ENCODE measurements at places on chromosomes 2 and 18. TPM values are rescaled to one million over a fixed set of nuclear protein-coding genes. Genes with fewer than 3 reads are reported as not detected.
A peak's percentile ranks its signal among the peaks of the same experiment; 100 is the strongest.

DNA sequence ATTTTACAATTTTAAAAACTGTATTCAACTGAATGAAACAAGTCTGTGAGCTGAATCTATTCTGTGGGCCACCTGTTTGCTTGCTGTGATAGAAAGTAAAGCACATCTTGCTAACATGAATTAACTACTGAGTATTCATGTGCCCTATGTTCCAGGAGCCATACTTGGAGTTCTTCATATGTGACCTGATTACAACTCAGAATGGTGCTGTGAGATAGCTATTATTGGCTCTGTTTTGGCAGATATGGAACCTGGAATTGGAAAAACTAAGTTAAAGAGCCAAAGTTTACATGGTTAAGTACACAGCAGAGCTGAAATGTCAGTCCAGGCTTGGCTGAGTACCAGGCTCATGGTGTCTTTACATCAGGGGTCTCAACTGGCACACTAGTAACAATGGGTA is 253.7 kb downstream of the AGPS start:
- no peak for DNase-seq

DNA sequence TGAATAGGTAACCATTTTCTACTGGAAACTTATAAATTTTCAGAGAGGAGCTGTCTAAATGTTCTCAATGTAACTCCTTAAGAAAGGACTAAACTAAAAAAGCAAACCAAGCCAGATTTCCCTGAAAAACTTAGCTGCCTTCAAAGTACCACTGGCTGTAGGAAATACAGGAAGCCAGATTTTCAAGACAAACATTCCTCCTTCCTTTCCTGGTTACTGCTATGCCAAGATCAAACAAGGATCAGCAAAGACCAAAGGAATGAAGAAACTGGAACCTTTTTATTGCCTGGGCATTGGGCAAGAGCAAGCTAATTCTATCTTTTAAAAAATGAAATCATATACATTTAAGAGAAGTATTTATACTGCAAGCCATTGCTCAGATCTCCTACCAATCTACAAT is 212.7 kb downstream of the DYM start:
- no peak for DNase-seq

PROKR1 gene
- total RNA-seq: not detected

DNA sequence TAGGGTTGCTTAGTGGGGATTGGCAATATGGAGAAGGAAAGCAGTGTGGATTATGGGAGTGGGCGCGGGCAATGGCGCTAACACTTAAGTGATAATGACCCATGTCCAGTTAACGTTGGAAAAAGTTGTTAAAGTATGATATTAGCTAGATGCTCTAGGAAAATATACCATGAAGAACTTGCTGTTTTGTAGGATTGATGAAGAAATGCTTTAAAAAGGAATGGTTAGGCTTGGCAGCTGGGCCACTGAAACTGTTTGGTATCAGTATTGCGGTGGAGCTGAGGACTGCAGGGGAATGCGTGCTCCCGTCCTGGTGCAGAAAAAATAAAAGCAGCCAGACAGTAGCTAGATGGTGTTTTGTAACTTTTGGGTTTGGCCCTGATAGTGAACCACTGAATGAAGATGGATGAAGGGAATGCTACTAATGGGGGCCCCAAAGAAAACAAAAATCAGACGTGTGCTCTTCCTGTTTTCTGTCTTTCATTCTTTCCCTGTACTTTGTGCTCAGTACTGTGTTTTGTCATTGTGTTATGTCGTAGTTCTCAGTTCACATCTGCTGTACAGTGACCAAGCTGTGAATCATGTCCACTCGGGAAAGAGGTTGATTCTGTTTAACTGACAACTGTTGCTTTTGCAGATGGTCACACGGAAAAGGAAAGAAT is 999 bp downstream of the INSIG2 start:
- peak; percentile 60 for DNase-seq

- peak; percentile 77 for DNase-seq
These were observed 22.8 kb downstream of the ZSCAN30 start for GRCh38 chr18:35267161-35267651.

GRCh38 chr2:20214566-20215182 is 10.3 kb downstream of the SDC1 start:
- DNase-seq: peak; percentile 84

- DNase-seq: peak; percentile 32
These were observed 65.2 kb downstream of the RBBP8 start for GRCh38 chr18:22998344-22998743.

GRCh38 chr18:8822643-8823042 is 117.3 kb downstream of the MTCL1 start:
- DNase-seq: no peak

DNA sequence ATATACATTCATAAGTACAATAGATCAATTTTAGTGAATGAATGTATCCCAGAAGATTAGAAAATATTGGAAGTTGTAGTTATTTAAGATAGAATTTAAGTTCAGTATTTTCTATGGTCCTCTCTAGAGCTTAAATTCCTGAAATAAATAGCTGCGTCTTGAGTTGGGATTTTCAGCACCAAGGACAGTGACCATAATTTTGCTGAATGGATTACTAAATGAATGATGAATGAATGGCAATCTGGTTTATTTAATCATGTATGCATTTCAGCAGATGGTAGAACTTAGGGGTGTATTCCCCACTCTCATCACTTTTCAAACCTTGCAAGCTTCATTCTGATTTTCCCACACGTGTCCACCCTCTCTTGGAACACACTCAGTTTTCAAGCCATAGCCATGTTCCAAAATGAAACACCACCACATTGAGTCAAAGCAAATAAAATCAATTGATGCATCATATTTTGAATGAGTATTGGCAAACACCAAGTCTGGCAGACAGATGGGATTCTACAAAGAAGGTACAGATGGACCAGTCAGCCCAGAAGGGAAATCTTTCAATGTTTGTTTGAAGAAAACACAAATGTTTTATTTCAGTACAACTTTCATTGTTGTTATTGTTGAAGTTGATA is 362.2 kb upstream of the NXPH2 start:
- no peak for DNase-seq

GRCh38 chr2:212928681-212929080 is 222.7 kb downstream of the IKZF2 start:
- no peak for DNase-seq

GRCh38 chr2:18117592-18117991 is 239.1 kb downstream of the KCNS3 start:
- no peak for DNase-seq

DNA sequence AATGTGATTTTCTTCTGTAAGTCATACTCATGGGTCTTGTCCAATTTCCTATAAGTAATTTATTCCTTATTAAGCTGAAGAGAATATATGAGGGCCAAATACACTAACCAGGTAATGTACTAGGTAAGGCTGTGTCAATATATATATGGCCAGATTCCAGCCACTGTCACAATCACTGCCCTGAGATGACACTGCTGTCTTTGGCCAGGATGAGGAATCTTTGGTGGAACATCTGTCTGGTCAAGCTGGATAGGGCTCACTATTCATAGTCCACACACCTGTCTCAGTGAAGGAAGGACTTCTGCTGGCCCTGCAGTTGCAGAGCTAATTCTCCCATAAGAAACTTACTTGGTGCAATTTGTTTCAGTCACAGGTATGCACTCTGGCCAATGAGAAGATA is 11.3 kb downstream of the MSTN start:
- DNase-seq: peak; percentile 3

ADD2 gene
- total RNA-seq: not detected

DNA sequence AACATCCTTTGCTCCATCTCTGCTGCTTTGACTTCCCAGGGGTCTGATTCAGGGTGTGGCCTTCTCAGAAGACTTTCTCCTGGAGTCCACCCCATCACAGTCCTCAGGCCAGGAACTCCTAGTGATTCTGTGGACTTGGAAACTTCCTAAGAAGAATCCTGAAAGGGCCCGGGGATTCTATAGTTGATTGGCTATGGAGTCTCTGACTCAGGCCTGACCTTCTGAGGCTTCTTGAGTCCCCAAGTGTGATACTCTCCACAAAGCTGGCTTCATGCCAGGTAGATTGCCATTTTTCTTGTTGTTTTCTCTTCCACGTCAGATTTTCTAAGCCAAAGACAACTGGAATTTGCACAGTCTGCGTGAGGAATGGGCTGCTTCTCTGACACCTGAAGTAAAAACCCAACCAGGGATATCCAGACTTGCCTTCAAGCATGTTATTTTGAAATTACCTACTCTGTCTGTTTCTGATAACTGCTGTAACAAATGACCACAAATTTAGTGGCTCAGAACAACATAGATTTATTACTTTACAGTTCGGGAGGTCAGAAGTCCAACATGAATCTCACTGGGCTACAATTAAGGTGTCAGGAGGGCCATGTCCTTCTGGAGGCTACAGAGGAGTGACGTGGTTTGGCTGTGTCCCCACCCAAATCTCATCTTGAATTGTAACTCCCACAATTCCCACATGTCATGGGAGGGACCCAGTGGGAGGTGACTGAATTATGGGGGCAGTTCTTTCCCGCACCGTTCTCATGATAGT is 69.3 kb downstream of the ALPK2 start:
- no peak for DNase-seq

GRCh38 chr2:18924886-18925285 is 335.5 kb upstream of the NT5C1B start:
- no peak for DNase-seq

GRCh38 chr2:109604597-109604996 is 9.2 kb downstream of the SEPTIN10 start:
- peak; percentile 76 for DNase-seq

SPHKAP gene
- not detected for total RNA-seq

DNA sequence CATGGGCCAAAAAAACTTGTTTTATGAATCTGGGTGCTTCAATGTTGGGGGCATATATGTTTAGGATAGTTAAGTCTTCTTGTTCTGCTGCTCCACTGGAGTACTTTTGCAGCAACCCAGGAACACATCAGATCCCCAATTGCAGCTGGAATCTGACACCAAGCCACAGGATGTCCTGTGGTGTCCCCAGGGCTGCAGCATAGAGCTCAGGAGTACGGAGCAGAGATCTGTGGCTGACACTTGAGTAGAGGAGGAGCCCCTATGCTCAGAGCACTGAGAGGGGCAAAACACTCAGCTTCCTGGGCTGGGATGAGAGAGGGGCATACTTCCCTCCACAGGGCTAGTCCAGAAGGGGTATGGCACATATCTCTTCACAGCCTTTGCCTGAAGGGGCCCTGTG is 138.9 kb upstream of the ERBB4 start:
- DNase-seq: no peak

GPR39 gene
- 3.6 TPM for total RNA-seq

DNA sequence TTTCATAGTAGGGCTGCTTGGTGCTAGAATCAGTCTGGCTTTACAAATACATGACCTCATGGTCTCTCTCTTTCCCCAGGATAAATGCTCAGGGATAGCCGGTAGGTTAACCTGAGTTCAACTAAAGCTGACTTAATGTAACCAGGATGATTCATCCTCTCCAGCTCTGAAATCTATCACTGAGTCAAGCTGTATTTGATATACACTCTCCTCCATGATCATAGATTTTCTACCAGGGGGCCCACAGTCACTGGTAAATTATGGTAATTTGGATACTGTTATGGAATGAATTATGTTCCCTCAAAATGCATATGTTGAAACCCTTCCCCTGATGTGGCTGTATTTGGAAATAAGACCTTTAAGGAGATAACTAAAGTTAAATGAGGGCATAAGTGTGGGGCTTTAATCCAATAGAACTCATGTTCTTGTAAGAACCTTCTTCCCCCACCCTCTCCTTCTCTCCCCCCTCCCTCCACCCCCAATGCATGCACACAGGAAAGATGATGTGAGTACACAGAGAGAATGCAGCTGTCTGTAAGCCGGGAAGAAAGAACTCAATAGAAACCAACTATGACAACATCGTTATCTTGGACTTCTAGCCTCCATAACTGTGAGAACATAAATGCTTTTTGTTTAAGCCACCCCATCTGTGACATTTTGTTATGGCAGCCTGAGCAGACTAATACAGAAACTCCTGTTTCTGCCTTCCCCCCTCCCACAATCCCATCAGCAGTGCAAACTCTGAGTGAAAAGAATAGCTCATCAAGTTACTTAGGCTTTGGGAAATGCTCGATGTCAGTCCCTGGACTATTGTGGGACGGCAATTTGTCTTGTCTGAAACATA is 134.9 kb upstream of the KYNU start:
- DNase-seq: no peak

- no peak for DNase-seq
These were observed 621.1 kb upstream of the FANCL start for GRCh38 chr2:58862244-58862643.

- no peak for DNase-seq
These were observed 282.7 kb downstream of the EPHA4 start for GRCh38 chr2:221289389-221289788.

- no peak for DNase-seq
These were observed 201.2 kb upstream of the PIK3C3 start for GRCh38 chr18:41753826-41754225.

- peak; percentile 84 for DNase-seq
These were observed 14.4 kb upstream of the SNED1 start for GRCh38 chr2:240983996-240984498.

DNA sequence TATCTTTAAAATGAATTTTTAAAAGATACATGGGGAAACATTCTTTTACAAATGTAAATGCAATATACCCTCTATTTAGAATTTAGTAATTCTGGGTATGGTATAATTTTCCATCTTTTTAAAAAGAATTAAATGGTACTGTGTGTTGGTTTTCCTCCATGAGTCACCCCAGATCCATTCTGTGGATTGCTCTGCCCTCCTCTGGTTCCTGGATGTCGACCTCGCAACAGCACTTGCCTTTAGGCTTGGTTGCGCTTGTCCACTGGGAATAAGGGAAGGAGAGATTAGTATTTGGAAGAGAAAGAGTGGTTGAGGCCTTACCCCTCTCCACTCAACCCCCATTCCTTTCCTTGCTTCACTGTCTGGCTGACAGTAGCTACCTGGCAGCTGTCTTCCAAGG is 90.4 kb downstream of the FTCDNL1 start:
- DNase-seq: no peak

GRCh38 chr2:240593703-240594451 is 7.3 kb downstream of the CAPN10 start:
- DNase-seq: peak; percentile 53

TUBB8B gene
- total RNA-seq: not detected

DNA sequence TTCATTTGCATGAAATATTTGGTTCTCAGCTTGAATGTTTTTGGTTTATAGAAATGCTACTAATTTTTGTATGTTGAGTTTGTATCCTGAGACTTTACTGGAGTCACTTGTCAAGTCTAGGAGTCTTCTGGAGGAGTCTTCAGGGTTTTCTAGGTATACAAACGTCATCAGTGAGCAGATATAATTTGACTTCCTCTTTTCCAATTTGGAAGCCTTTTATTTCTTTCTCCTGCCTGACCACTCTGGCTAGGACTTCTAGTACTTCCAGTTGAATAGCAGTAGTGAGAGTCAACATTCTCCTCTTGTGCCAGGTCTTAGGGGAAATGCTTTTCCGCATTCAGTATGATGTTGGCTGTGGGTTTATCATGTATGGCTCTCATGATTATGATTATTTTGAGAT is 55.4 kb upstream of the THUMPD2 start:
- DNase-seq: no peak

- peak; percentile 91 for DNase-seq
These were observed 115.0 kb upstream of the GLS start for GRCh38 chr2:190765386-190766173.

GRCh38 chr2:42031281-42032223 is 16.3 kb upstream of the PKDCC start:
- DNase-seq: no peak

UGT1A4 gene
- total RNA-seq: not detected

- no peak for DNase-seq
These were observed 15.5 kb upstream of the IHH start for GRCh38 chr2:219076253-219076652.

Measured in osteoblast (primary cell).